ENCODE measurements at places on chromosomes 6 and 20.

GRCh38 chr6:30884521-30885480, 482 bp downstream of the DDR1 start:
- DNase-seq: peak; percentile 64

DNA sequence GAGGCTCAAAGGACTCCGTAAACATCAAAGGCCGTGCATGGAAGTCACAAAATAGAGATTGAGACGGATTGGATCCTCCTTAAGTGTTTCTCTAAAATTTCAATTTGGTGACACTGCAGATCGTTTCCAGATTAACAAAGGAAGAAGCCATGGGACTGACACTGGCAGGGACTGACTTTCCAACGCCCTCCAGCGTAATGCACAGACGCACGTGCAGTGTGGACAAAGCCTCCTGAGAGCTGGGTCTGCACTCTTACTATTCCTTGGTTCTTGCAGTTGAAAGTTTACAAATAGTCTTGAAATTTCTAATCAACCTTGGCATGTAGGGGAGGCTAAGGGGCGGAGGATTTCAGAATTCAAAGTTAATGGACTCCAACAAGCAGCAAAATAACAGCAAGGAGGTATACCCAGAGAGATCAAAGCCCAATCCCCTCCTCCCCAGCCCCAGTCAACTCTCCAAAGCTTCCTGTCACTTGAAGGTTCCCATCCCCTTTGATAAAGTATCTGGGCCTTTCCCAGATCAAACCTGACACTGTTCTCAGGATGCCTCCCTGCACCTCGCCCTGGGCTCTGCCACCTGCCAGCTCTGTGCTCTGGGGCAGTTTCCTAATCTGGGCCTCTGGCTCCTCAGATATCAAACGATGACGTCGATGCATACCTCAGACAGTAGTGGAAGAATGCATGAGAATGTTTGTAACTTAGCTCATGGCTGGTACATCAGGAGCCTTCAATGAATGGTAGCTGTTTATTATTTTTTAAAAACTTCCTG, 106.5 kb upstream of the TRAF3IP2 start:
- DNase-seq: no peak

DNA sequence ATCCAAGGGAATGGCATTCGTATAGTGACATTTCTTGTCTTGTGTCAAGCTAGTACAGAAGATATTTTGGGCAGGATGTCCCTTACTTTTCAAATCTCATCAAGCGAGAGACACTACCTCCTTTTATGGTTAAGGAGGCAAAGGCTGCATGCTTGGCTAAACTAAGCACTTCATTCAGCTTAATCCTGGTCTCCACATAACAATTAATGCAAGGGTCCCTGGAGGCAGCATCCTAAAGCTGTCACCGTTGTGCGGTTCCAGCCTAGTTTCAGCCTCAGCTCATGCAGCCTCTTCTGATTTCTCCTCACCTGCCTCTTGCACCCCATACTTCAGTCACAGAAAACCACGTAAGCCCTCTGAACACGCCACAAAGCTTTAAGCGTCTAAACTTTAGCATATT, 67.1 kb upstream of the SLC22A23 start:
- DNase-seq: no peak

GRCh38 chr6:150345781-150346180, 23.0 kb upstream of the IYD start:
- DNase-seq: no peak

GRCh38 chr6:149963212-149963461, 606 bp upstream of the ULBP1 start:
- no peak for DNase-seq

DNA sequence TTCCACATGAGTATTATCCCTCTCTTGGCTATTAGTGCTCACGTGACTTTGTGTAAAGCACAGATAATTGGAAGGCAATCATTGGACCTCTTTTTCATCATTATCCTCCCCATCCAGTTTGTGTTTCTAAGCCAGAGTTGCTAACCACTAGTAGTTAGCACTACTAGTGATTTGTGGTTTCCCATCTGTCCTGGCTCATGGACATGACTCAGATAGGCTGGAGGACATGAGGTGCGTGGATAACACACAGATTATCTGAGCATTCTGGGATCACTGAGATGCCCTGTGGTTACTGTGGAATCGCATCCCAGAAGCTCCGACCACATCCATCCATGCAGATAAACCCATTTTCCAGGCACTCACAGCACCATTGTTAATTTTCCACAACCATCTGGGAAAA, 123.8 kb upstream of the NAA20 start:
- DNase-seq: no peak

GRCh38 chr6:26554697-26555504, 16.7 kb downstream of the HMGN4 start:
- DNase-seq: peak; percentile 18

- no peak for DNase-seq
Observed at GRCh38 chr6:107244082-107244741, 128.9 kb upstream of the BEND3 start.

GRCh38 chr6:99605911-99606655, 550 bp upstream of the PRDM13 start:
- DNase-seq: no peak

- DNase-seq: no peak
Observed at GRCh38 chr6:35258336-35258735, 1.2 kb upstream of the ZNF76 start.

GRCh38 chr20:62875419-62876361, 14.1 kb upstream of the TCFL5 start:
- peak; percentile 46 for DNase-seq

- DNase-seq: no peak
Observed at GRCh38 chr6:134997133-134997995, 47.5 kb upstream of the ALDH8A1 start.

DNA sequence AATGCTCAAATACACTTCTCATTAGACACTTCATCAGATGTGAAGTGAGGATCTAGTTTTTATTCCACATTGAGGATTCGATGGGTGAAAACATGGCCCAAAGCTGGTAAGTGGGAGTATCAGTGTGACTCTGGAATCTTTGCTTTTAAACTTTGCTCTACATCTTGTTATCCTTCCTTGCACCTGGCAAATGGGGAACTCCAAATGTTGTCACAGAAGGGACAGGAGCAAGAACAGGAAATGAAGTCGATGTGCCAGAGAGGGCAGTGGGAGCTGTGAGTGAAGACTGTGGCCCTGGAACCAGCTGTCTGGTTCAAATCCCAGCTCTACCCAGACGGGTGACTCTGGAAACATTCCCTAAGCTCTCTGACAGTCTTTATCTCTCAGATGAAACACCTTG, 86.7 kb upstream of the AGPAT4 start:
- DNase-seq: no peak

GRCh38 chr6:107660839-107661238, 163.3 kb downstream of the SCML4 start:
- DNase-seq: no peak

GRCh38 chr20:57890202-57890800, 180.5 kb upstream of the PMEPA1 start:
- no peak for DNase-seq

DNA sequence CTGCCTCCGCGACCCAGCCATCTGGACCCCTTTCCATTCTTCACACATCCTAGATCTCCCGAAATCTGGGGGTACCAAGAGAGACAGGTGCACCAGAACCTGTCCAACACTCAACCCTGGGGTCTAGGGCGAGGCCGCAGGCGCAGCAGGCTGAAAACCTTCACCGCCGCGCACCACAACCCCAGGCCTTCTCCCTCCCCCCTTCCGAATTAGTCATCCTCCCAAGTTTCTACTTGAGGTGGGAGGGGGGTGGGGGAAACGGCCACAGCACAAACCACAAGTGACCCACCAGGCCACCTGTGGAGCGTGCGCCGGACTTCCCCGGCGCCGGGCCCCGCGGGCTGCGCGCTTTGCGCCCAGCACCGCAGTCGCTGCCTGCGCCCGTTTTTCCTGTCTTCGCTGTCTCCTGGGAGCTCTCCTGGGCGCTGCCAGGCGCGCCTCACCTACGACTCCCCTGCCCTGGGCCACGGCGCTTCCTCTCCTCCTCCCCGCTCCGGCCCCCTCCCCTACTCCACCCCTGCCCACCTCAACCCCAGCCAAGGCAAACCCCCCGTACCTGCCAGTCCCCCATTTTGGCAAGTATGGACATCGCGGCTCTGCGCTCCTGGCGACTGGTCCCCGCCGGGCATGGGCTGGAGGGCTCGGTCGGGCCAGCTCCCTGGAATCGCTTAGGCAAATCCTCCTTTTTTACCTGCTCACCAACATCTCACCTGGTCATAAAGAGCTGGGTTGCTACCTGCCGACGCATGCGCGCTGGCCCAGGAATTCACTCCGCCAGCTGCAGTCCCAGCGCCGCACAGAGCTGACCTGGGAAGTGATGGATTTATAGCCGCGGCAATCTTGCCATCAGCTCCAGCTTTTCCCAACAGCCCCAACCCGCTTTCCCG, 4.2 kb upstream of the TFAP2A start:
- no peak for DNase-seq

All from anterior cingulate cortex (tissue), 58 donors.